ENCODE measurements at places on chromosomes 2 and 18.

DNA sequence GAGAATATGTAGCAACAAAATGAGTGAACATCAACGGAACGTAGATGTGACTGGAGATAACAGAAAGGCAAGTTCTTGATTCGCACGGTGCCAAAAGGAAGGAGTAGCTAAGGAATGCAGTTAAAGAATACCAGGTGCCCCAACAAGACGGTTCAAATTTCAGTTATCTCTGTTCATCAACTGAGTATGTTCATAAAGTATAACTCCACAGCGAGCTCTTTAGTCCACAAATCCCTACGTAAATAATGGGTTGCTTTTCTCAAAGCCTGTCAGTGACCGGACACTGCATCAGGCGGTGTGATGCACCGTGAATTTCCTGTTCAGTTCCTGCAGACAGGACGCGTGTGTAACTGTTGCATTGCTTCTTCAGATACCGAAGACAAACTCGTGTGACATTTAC, 91.8 kb downstream of the NOL10 start:
- H3K4me3 ChIP-seq, result no peak overlapping the region
- H3K36me3 ChIP-seq, result peaks cover 15% of the 10 kb centered on the region
- no peaks in the 10 kb centered on the region for H3K27me3 ChIP-seq
- H3K4me1 ChIP-seq, result no peaks in the 10 kb centered on the region
- DNase-seq, result no peak
- no peak overlapping the region for H3K27ac ChIP-seq

DNA sequence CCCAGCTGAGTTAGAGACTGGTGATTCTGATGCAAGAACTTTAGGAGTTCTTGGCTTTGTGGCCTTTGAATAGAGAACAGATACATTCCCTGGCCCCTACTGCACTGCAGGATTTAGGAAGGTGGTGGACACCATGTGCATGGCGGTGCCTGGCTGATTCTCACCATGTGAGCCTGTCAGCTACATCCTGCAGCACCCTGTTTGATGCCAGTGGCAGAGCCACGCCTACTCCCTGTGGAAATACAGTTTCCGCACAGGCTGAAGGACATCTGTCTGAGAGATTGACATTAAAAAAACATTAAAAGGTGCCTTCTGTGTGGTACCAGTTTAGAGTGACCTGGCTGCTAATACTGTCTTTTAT, 50.0 kb downstream of the KCNE4 start:
- H3K36me3 ChIP-seq, result no peaks in the 10 kb centered on the region
- no peaks in the 10 kb centered on the region for H3K27me3 ChIP-seq
- no peak overlapping the region for H3K27ac ChIP-seq

- H3K36me3 ChIP-seq, result no peaks in the 10 kb centered on the region
- DNase-seq, result no peak
- H3K27me3 ChIP-seq, result no peaks in the 10 kb centered on the region
- no peak overlapping the region for H3K4me3 ChIP-seq
- H3K27ac ChIP-seq, result no peak overlapping the region
- no peaks in the 10 kb centered on the region for H3K4me1 ChIP-seq
Observed at GRCh38 chr2:80351231-80351630, 46.7 kb upstream of the LRRTM1 start.

DNA sequence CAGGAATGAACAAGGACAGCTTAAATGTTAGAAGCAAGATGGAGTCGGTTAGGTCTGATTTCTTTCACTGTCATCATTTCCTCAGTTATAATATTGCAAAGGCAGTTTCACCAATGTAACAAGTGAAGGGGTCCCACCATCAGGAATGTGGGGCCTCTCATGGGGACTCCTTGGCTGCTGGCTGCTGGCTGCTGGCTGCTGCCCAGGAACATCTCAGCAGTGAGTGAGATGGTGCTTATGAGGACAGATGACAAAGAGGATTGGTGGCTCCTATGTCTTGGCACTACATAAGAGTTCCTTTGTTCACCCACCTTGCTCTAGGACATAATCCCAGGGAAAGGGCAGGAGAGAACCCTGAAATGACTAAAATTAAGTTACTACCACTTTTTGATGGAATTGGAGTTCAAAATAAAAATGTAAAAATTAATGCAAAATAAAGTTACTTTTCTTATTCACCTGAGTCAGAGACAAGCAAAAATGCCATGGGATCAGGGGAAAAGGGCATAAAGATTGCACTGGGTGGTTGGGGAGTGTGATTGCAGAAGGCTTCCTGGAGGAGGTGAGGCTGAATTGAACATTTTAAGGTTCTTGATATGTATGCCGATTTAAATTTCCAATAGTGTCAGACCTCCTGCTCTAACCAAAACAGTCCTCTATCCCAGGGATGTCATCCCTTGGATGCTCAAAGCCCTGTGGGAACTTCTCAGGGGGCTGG, 23.4 kb downstream of the TMEM177 start:
- H3K4me3 ChIP-seq, result no peak overlapping the region
- peaks cover 18% of the 10 kb centered on the region for H3K4me1 ChIP-seq
- DNase-seq, result no peak
- H3K27me3 ChIP-seq, result no peaks in the 10 kb centered on the region

DNA sequence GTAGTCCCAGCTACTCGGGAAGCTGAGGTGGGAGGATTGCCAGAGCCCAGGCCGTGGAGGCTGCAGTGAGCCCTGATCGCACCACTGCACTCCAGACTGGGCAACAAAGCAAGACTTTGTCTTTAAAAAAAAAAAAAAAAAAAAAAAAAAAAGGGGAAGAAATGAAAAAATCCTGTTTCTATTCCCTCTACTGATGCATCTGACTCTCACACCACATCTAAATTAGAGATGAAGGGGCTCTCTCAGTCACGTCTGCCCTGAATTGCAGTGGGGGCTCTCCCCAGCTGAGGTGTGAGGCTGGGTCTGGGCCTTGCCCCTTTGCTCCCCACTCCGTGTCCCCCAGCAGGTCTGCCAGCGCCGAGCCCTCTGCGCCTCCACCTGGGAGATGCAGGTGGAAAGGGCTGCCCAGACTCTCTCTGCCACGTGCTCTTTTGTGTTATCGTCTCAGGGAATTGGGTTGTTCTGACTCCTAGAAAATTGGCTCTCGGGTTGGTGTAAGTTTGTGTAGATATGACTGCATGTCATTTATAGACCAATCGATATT, 30.2 kb downstream of the TRAPPC12 start:
- no peak overlapping the region for H3K4me3 ChIP-seq
- peaks cover 14% of the 10 kb centered on the region for H3K36me3 ChIP-seq
- no peaks in the 10 kb centered on the region for H3K4me1 ChIP-seq
- no peaks in the 10 kb centered on the region for H3K27me3 ChIP-seq

GRCh38 chr18:55317864-55318263, 270.1 kb downstream of the TCF4 start:
- H3K27ac ChIP-seq, result no peak overlapping the region
- H3K4me1 ChIP-seq, result peaks cover 7% of the 10 kb centered on the region
- H3K27me3 ChIP-seq, result no peaks in the 10 kb centered on the region
- H3K4me3 ChIP-seq, result no peak overlapping the region
- DNase-seq, result no peak
- no peaks in the 10 kb centered on the region for H3K36me3 ChIP-seq

DNA sequence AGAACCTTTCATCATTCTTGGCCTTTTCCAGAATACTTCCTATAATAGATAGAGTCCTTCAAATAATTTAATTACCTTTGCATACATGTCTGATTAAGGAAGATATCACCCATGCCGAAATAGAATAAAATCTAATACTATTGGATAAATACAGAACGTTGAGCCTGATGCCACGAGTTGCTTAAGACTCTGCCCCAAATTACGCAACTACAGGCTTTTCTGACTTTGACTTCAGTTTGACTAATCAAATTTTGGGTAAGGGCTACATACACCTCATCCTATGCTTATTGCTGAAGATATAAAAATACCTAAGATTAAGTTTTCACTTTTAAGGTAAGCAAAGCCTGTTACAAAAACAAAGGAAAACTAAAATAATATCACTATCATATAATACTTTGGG, 1065.1 kb upstream of the NRXN1 start:
- H3K4me1 ChIP-seq, result no peaks in the 10 kb centered on the region
- DNase-seq, result no peak
- no peaks in the 10 kb centered on the region for H3K27me3 ChIP-seq
- no peak overlapping the region for H3K27ac ChIP-seq
- H3K4me3 ChIP-seq, result no peak overlapping the region
- no peaks in the 10 kb centered on the region for H3K36me3 ChIP-seq

DNA sequence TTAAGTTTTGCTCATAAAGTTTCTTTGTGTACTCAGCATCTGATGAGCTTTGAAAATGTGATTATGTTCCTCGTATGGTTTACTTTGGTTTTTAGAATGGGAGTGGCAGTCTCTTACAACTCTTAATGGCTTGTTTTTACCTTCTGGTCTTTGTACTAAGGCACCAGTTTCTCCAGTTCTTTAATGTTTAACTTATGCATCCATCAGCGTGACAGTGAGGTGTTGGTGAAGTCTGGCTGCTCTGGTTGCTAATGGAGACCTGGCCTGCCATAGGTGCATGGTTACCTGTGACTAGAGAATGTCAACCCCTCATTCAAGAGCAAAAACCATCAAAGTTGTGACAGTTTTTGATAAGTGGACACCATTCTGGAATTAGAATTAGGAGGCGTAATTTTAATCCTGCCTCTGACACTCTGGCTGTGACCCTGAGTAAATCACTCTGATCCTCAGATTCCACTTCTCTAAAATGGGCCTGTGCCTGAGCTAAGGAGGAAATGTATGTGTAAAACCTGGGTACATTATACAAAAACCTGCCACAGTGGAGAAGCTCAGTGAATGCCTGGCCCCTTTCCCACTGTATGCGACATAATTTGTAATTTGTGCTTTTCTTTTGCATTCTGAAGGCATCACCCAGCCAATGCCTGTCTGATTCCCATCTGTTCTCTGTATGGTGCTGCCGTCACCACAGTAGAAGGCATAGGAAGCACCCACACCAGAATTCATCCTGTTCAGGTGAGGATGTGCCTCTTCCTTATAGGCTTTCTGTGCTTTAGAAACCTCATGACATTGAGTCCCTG, 11.2 kb downstream of the AOX1 start:
- H3K27ac ChIP-seq, result no peak overlapping the region
- no peaks in the 10 kb centered on the region for H3K36me3 ChIP-seq
- no peak overlapping the region for H3K4me3 ChIP-seq
- no peaks in the 10 kb centered on the region for H3K4me1 ChIP-seq
- H3K27me3 ChIP-seq, result no peaks in the 10 kb centered on the region
- DNase-seq, result no peak

DNA sequence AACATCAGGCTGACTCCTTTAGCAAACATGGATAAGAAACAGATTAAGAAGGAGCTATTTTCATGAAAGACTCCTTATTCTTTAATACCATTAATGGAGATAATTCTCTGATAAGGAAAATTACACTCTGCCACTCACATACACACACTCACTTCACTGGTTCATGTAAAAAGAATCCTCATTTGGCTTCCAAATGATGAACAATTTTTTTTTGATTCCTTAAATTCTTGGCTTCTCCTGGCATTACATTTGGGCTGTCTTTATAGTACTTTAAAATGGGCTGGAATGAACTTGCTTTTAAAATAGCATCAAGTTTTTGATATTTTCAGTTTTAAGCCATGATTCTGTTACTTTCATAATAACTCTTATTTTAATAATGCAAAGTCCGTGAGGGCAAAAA, 328.6 kb downstream of the SLC8A1 start:
- H3K36me3 ChIP-seq, result no peaks in the 10 kb centered on the region
- no peaks in the 10 kb centered on the region for H3K27me3 ChIP-seq
- H3K27ac ChIP-seq, result no peak overlapping the region
- H3K4me3 ChIP-seq, result no peak overlapping the region
- no peaks in the 10 kb centered on the region for H3K4me1 ChIP-seq

- no peaks in the 10 kb centered on the region for H3K27me3 ChIP-seq
- no peaks in the 10 kb centered on the region for H3K36me3 ChIP-seq
- H3K27ac ChIP-seq, result no peak overlapping the region
- no peaks in the 10 kb centered on the region for H3K4me1 ChIP-seq
- DNase-seq, result no peak
Observed at GRCh38 chr18:11224153-11224552, 74.8 kb upstream of the PIEZO2 start.

GRCh38 chr2:144578099-144578498, 58.2 kb upstream of the ZEB2 start:
- H3K36me3 ChIP-seq, result no peaks in the 10 kb centered on the region
- H3K27ac ChIP-seq, result no peak overlapping the region
- DNase-seq, result no peak
- no peaks in the 10 kb centered on the region for H3K27me3 ChIP-seq
- no peak overlapping the region for H3K4me3 ChIP-seq

GRCh38 chr18:79603321-79604204, 76.0 kb upstream of the CTDP1 start:
- DNase-seq, result no peak
- H3K27ac ChIP-seq, result no peak overlapping the region
- H3K36me3 ChIP-seq, result no peaks in the 10 kb centered on the region
- H3K27me3 ChIP-seq, result no peaks in the 10 kb centered on the region
- H3K4me1 ChIP-seq, result no peaks in the 10 kb centered on the region

- H3K36me3 ChIP-seq, result no peaks in the 10 kb centered on the region
- no peak overlapping the region for H3K4me3 ChIP-seq
- H3K4me1 ChIP-seq, result peaks cover 4% of the 10 kb centered on the region
Observed at GRCh38 chr2:137968477-137969417, 4.5 kb downstream of the HNMT start.

All from trophoblast cell (in vitro differentiated cells and primary cell).